ENCODE measurements at places on chromosomes 3 and 15.

- peak; percentile 1 for DNase-seq
Measured at GRCh38 chr3:63193647-63194046, 84.5 kb upstream of the SYNPR start.

DNA sequence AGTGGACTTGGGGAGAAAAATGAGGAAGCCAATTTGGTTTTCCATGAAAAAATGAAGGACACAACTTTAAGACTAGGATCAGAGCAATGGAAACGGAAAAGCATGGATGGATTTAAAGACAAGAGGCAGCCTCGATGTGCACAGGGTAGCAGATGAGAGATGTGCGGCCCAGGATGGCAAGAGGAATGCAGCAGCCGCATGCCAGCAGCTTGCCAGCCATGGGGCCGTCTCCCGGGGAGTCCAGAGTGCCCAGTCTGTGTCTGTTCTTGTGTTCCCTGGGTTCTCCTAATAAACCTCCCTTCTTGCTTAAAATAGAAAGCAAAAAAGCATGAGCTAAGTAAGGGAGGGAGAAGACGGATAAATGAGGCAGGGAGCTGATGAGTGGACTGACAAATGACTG lies 68.0 kb upstream of the IQSEC1 start:
- DNase-seq = no peak

DNA sequence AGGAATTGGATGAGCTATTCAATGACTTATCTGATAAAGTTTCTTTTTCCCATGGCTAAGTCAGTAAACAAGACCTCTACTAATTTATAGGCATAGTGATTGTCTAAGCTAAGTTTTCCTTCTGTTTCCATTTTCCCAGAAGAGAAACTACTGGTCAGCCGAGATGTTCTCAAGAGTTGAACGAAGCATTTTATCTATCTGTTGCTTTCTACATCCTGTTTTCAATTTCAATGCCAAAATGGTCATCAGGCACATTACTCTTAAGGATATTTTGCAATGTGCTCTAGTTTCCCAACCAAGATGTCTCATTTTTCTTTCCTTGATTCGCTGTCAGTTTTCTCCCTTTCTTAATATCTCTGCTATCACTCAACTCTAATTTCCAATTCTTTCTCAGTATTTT lies 228.7 kb downstream of the MBNL1 start:
- no peak for DNase-seq

DNA sequence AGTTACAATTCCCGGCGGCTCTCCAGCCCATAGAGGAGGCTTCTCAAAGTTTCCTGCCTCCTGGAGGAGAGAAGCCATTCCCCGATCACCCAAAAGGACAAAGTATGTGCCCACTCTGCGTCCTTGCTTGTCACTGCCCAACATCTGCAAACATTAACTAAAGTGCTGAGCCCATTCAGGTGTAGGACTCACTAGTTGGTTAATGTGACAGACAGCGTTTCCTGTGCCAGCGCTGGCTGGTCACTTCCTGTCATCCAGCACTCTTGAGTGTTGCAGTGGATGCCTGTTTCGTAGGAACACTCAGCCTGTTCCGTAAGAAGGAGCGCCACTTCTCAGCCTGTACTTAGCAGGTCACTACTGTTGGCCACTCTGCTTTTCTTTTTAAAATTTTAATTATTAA lies 100.3 kb downstream of the APBA2 start:
- no peak for DNase-seq

DNA sequence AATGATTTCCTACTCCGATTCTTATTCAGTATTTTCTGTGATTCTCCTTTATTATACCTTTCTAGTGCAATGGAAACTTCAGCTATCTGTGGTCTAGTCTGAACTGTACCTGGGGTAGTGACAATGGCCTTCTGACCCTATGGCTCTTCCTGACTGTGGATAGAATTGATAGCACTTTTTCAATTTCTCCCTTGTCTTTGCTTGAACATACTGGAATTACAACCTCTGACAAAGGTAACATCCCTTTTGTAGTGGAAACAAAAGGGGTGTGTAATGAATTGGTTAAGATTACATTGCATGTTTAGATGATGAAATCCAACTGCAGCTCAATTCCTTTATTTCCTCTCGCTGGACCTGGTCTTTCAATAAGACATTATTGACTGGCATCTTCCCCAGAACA lies 21.0 kb upstream of the SOX2 start:
- no peak for DNase-seq

GRCh38 chr3:186476044-186476468 lies 68.1 kb downstream of the CRYGS start:
- DNase-seq = no peak

DNA sequence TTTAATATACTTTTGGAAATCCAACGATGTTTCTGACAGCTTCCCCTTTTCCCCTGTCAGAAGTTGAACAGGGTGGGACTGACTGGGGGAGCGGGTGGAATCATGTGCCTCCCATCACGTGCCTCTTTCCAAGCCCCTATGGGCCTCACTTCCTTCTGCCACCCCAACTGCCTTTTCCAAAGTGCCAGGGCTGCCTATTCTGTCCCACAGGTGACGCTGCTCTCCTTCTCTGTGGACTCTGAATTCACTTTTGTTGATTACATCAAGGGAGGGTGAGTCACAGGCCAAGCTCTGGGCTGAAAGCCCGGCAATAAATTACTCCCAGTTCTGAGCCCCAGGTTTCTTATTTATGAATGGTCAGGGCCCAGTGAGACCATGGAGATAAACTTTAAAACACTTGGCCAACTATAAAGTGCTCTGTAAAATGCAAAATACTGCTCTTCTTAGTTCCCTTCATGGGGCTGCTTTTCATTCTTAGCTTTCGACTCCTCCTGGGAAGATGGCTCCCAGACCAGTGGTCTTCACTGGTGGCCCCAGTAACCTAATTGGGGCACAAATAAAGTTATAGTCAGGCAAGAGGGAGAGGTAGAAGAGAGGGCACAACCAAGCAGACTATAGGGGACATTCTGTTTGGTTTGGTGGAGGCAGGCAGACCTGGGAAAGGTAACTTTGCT lies 12.3 kb downstream of the CPNE9 start:
- DNase-seq = peak; percentile 49

DNA sequence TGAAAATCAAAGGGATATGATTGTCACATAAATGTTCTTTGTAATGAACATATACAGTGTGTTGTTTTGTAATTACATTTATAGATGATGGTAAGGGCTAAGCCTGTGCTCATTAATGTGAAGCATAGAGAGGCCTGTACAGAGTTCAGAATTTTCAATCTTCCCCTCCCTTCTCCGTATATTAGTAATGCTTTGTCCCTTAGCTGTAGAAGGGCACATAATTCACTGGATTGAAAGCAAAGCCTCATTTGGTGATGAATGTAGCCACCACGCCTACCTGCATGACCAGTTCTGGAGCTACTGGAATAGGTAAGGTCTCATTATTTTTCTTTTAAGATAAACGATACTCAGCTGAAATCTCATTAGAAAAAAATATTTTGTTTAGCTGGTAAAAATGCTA lies 130.2 kb downstream of the CDIN1 start:
- no peak for DNase-seq

DNA sequence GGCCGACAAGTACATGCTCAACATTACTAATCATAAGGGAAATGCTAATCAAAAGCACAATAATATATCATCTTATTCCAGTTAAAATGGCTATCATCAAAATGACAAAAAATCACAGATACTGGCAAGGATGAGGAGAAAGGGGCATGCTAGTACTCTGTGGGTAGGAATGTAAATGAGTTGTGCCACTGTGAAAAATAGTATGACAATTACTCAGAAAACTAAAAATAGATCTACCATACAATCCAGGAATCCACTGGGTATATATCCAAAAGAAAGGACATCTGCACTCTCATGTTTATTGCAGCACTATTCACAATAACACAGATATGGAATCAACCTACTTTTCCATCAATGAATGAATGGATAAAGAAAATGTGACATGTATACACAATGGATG lies 1256.5 kb downstream of the SI start:
- no peak for DNase-seq

DNA sequence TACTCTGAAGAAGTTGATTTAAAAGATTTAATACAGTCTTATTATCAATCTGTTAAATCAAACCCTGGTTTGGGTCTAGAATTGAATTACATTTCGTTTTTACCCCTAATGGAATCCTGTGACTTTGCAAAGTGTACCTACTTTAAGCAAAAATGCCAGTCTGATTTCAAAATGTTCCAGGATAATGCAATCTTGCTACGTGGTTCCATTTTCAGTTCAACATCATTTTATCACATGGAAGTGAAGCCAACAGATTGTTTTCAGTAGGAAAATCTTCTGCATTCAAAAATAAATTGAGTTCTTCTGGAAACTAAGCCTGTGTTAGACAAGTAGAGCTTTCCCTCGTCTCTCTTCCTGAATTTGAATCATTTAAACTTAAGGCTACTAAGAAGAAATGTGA lies 356.4 kb downstream of the CHST2 start:
- no peak for DNase-seq

DNA sequence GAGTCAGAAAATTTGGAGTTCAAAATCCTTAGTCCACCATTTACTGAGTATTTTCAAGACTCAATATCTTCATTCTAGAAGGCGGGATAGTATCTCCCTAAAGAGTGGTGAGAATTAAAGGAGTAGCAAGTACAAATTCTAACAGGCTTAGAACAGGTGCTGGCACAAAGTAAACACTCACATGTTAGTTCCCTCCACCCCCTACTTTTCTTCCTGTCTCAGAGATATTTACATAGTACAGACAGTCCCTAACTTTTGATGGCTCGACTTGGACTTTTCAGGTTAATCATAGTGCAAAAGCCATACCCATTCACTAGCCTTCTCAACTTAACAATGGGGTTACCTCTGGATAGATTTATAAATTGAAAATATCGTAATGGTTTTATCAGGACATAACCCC lies 476.2 kb upstream of the RASGRP1 start:
- no peak for DNase-seq

DNA sequence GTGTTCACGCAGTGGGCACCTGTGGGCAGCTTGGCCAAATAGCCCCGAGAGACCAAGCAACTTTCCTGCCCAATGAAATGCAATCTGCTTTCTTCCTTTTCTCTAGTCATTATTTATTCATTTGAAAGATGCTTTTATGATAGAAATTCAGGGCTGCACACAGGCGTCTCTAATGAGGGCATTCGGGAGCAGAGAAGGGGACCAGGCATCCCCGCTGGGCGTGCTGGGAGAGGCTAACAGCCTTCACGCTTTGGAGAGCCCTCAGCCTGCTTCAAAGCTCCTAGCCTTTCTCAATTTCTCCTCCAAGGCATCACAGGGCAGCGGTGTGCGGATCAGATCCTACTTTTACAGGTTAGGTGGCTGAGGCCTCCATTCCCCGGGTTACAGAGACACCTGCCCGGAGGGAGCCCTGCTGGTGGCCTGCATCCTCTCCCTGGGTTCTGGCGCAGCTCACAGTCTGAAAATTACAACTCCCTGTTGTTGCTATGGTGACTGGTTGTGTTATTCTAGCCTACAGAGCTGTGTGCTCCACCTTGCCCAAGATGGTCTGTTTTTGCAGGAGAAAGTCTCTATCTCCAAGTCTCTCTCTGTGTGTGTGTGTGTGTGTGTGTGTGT lies 21.8 kb upstream of the KLF13 start:
- DNase-seq = no peak

DNA sequence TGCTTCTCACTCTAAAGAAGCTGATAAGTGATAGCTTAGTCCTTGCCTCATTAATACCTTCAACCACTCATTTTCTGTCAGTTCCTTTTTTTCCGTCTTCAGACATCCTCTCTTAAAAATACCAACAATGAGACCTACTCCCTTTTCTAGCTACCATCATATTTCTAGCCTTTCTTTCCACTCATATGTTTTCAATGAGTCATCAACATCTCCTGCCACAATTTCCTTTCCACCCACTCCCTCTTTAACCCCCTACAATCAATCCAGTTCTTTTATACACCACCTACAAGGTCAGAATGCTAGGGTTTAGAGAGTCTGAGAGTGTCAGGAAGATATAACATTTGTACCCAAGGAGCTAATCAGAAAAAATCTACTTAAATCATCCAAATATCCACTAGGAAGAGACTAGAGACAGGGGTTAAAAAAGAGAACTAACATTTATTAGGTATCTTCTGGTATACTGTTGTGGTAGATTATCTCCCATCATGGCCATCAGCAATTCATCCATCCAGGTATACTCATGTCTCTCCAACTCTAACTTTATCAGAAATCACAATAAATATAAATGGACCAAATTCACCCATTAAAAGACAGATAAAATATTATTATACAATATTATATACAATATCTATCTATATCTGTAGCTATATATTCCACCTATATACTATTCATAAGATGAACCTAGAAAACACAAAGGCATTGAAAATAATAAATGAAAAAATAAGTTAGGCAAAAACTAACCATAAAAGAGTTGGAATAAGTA lies 42.5 kb downstream of the MYLK start:
- DNase-seq = peak; percentile 37

GRCh38 chr3:17742880-17743657 lies 638 bp upstream of the TBC1D5 start:
- DNase-seq = no peak

- no peak for DNase-seq
Measured at GRCh38 chr15:88791637-88792036, 11.6 kb upstream of the ACAN start.

DNA sequence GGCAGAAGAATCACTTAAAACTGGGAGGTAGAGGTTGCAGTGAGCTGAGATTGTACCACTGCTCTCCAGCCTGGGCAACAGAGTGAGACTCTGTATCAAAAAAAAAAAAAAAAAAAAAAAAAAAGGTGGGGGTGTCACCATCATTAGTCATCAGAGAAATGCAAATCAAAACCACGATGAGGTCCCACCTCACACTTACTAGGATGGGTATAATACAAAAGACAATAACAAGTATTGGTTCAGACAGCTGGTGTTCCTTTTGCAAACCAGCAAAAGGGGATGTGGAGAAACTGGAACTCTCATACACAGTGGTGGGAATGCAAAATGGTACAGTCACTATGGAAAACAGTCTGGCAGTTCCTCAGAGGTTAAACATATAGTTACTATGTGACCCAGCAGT lies 78.7 kb upstream of the TSC22D2 start:
- DNase-seq = no peak

- peak; percentile 53 for DNase-seq
Measured at GRCh38 chr15:99592145-99592791, 26.5 kb downstream of the MEF2A start.

DNA sequence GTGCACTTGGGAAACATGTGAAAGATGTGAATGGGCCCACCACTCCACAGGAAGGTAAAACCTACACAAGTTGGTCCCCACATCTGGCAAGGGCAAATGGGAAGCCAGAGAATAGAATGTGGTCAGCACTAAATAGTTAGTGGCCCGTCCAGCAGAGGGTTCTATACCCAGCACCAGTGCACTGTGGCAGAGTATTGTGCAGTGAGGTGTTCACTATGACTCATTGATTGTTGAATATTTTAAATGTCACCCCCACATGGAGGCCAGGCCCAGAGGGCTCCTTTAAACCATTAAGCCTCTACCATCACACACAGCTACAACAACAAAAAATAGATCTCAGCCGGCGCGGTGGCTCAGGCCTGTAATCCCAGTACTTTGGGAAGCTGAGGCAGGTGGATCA lies 11.7 kb downstream of the FRMD5 start:
- DNase-seq = no peak

- no peak for DNase-seq
Measured at GRCh38 chr15:79071901-79072300, 18.7 kb downstream of the RASGRF1 start.
